ENCODE measurements at places on chromosomes 4 and X. TPM values are rescaled to one million over a fixed set of nuclear protein-coding genes. Genes with fewer than 3 reads are reported as not detected.

The SMPX gene
- not detected for total RNA-seq

The EVC2 gene
- total RNA-seq = 11.5 TPM

The SPANXD gene
- not detected for total RNA-seq

The GRPR gene
- total RNA-seq = 0.05 TPM

The MMRN1 gene
- total RNA-seq = 0.42 TPM

The NUP62CL gene
- total RNA-seq = not detected

The UGT2B17 gene
- total RNA-seq = not detected

The SPANXN4 gene
- not detected for total RNA-seq

The CBR4 gene
- total RNA-seq = 14.6 TPM

The EGFL6 gene
- not detected for total RNA-seq

The PCDH18 gene
- 30.0 TPM for total RNA-seq

The CXCL3 gene
- 11.9 TPM for total RNA-seq

The MTNR1A gene
- total RNA-seq = 0.23 TPM

The ADGRG4 gene
- not detected for total RNA-seq

The SFRP2 gene
- not detected for total RNA-seq

The SPANXB1 gene
- not detected for total RNA-seq

The SLC25A14 gene
- total RNA-seq = 12.2 TPM

The CEP135 gene
- total RNA-seq = 8.3 TPM

The CFAP299 gene
- total RNA-seq = 1.5 TPM

The GLRA2 gene
- total RNA-seq = not detected

The PROM1 gene
- total RNA-seq = not detected

The IRS4 gene
- total RNA-seq = not detected

The TMPRSS11A gene
- not detected for total RNA-seq

The HGFAC gene
- 0.05 TPM for total RNA-seq

The CLDN34 gene
- total RNA-seq = not detected

The NPNT gene
- total RNA-seq = 0.30 TPM

The TRMT2B gene
- total RNA-seq = 9.8 TPM

The GPRIN3 gene
- 0.30 TPM for total RNA-seq

The ZNF157 gene
- total RNA-seq = 0.09 TPM

Data from smooth muscle cell of the umbilical artery (primary cell).